ENCODE measurements at places on chromosomes 13 and 19.

DNA sequence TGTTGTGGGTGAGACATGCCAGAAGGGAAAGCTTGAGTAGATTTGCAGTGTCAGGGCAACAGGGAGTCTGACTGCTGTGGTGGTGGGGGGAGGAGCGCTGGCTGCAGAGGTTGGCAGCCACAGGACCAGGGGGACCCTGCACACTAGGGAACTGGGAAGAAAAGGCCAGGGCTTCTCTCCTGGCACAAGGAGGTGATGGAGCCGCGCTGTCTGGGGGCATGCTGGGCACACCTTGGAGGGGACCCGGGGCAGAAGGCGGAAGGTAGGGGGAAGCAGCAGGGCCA lies 13.9 kb upstream of the EPHX3 start:
- no peak for DNase-seq

DNA sequence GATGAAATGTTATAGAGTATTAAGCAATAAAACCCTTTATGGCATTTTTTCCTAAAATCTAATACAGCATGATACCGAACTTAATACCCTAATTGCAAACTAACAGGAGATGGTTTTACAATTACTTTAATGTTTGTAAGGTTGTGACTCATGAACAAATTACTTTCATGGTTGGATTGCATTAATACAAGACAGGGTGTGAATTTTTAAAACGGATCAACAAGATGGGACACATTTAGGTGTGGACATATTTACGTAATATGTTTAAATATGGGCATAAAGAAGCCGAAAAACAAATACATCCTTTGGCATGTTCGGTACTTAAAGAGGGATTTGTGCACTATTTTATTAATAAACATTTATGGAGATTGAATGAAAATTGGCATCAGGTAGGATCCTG lies 168.3 kb upstream of the SPRY2 start:
- no peak for DNase-seq

DNA sequence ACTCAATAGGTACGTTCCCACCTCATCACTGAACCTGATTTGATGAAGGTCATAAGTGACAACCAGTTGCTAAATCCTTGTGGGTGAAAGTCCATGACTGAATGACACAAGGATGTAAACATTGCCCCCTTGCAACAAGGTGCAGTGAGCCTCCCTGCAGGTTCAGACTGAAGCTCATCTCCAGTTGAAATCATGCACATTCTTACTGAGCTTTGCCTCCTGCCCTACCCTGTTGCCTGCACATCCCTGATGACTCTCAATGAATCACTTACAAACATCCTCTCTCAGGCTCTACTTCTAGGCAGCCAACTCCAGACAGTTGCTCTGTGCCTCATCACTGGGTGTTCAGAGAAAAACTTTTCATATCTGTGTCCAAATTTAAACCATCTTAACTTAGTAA lies 42.5 kb upstream of the ARGLU1 start:
- no peak for DNase-seq

GRCh38 chr13:109750221-109750775 lies 36.1 kb downstream of the IRS2 start:
- no peak for DNase-seq

- DNase-seq, result peak; percentile 57
Measured at GRCh38 chr19:49807058-49807903, 5.8 kb downstream of the FUZ start.

DNA sequence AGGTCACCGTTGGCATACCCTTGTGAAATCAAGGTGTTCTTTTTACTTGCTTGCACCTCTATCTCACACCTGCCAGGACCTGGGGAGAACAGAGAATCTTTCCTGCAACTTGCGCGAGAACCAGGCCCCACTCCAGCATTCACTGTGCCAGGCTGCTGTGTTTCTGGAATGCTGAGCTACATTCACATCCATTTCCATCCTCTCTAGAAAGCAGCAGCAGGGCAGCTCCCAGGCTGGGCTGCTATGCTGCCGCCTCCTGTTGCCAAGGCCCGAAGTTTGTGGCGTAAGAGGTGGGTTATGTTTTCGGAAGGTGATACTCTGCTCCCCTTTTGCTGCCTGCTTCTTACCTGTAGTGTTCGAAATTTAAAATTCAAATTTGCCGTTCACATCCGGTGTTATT lies 464.1 kb downstream of the KLF5 start:
- no peak for DNase-seq

DNA sequence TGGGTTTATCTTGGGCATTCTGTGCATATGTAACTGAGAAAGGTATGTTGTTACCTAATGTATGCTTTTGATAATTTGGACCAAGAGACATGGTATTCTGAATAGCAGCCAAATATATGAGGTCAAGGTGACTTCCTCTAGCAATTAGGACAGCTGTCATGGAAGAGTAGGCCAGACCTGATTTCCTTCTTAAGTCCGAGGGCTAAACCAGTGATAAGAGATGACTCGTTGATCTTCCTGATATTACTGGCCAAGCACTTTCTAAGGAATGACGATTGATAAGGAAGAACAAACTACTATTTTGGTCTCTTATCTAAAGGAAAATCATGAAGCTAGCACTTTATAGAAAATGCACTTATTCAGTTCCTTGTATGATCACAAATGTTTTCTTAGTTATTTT lies 42.7 kb downstream of the ARHGAP35 start:
- DNase-seq, result no peak

DNA sequence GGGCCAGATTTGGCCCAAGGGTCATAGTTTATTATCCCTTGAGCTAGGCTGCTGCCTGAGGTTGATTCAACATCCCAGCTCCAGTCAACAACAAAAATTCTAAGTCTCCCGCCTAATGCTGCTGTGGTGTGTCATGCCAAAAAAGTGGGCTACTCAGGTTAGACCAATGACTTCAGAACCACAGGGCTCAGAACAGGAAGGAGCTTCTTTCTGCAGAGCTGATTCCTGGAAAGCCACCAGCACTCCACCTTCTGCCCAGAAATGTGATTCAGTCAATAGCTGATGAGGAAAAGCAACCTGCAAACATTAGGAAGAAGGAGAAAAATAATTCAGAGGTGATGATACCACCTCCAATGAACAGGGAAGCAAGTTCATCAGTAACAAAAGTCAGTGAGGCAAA lies 56.1 kb upstream of the SERPINE3 start:
- no peak for DNase-seq

DNA sequence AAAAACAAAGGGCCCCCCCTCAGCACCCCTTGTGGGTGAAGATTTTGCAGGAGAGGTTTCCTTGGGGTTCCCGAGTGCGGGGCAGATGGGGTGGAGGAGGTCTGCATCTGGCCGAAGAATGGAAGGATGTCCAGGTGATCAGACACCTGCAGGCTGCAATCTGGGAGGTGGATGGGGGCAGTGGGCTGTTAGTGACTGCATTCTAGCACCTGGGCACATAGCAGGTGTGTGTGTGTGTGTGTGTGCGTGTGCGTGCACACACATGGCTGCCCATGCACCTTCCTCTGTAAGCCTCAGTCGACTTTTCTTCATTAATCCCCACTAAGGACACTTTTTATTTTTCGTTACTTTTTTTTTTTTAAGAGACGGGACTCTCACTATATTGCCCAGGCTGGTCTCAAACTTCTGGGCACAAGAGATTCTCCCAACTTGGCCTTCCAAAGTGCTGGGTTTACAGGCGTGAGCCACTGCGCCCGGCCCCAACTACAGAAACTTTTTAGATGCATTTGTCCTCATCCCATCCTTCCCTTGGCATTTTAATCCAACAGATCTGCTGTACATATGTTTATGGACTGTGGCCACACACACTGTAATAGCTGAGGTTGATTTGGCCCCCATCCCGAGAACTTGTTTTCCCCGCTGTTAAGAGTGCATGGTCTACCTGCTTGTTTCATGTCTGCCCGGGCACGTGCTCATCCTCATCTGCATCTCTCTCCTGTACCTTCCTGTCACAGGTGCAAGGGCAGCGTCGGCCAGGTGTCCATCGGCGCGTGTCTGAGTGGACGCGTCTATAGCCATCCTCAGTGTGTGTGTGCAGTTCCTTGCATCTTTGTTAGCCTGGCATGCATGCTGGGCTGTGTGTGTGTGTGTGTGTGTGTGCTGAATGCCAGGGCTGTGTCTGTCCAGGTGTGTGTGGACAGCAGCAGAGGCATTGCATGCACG lies 731 bp downstream of the MAG start:
- DNase-seq, result no peak

- peak; percentile 72 for DNase-seq
Measured at GRCh38 chr19:2288818-2289713, 7.1 kb upstream of the PEAK3 start.

- DNase-seq, result peak; percentile 81
Measured at GRCh38 chr13:49828453-49828852, 36.0 kb upstream of the KPNA3 start.

DNA sequence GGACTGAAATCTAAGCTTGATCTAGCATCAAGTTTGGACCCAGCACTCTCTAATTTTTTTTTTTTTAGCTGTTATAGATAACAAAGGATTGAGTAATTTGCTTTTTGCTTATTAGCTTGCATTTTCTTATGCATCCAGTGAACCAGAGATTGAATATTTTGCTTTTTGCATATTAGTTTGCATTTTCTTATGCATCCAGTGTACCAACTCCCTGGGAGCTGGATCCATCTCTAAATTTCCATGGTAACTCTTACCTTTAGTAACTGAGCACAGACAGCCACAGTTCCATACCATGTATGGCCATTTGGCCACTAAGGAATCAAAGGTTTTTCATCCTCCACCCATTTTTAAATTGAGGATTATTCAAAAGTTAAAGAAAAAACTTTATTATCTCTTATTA lies 8.7 kb upstream of the ZNF548 start:
- DNase-seq, result no peak

DNA sequence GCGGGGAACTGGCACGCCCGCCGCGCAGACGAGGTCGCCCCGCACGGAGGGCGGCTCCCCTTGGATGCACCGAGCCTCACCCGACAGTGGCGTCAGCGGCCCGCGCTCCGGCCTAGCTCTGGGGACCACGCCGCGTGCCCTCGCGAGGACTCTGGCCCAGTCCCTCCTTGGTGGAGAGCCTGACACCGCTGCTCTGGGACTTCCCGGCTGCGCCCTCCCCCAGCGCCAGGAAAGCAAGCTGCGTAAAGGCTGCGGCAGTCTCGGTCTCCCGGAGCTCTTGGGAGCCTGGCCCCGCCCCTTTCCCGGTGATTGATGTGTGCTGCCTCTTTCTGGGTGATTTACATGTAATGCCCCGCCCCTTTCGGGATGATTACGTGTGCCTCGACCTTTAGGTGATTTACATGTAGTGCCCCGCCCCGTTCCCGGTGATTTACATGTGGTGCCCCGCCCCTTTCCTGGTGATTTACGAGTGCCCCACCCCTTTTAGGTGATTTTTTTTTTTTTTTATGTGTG lies at the start of gene LENG9:
LENG9 (minus strand) TSS at position 248 of the 513 bp plus-strand sequence. CDS start 252 bp downstream, outside the sequence.
- DNase-seq, result peak; percentile 96

DNA sequence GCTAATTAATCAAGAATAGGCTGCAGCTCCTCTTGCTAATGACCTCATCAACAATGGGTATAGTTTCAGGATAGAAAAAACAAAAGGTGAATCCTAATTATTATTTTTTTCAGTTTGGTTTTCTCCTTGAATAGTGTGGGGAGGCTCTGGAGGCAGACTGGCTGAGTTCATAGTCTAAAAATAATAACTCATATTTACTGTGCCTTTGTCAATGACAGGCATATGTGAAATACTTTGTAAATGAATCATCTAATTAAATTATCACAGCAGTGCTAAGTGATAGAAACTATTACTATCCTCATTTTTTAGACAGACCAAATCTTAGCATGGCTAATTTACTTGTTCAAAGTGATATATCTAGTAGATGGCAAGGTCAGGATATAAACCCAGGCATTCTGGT lies 1261.0 kb upstream of the SLC10A2 start:
- DNase-seq, result no peak

DNA sequence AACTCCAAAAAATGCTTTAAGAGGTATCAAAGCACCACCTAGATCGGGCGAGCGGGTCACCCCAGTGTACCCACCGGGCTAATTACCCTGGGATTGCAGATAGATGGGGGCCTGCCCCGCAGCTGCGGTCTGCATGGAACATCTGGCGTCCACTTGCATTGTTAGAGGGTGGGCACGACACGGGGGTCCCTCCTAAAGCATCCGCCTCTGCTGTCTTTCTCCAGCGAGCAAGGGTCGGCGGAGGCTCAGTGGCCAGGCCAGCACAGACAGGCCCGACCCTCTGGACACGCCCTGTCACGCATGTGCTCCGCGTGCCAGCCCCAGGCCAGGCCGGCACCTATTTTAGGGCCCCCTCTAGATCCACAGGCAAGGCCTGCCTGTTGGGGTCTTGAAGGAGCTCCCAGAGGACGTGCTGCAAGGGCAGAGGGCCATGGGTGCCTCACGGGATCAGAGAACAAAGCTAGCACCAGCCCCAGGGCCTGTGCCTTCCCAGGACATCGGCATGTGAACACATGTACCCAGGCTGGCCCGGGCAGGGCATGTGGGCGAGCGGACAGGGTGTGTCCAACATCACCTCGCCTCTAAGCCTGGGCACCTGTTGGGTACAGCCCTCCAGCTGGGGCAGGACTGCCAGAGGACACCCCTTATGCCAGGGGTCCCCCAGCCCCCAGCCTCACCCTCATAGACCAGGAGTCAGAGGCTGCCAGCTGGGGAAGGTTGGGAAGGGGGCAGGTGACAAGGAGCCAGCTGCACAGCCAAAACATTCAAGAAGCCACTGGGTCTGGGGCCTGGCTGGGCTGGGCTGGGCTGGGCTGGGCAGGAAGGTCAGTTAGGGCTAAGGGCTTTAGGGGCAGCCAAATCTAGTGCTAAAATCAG lies 35.6 kb upstream of the NANOS3 start:
- DNase-seq, result peak; percentile 74

- no peak for DNase-seq
Measured at GRCh38 chr13:110442930-110443621, 118.4 kb downstream of the RAB20 start.

Measured in HL-60 (cell line).